ENCODE measurements at places on chromosomes 5 and 9.
A peak's percentile ranks its signal among the peaks of the same experiment; 100 is the strongest.

DNA sequence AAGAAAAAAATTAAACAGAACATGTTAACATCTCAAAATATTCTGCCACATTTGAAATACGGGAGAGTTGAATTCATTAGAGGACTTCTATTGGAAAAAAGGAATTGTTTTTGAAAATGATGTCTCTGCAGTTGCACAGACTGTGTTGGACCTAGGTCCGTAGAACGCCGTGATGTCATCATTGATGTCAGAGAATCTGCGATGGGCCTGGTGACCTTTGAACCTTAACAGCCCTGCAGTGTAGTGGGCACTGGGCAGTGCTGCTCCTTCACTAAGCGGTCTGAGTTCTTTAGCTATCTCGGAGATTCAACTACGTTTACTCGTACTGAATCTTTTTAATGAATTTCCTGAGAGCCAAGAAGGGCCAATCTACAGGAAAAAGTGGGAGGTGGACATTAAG, at the start of gene FAM170A:
TSS of gene FAM170A (plus strand) at position 220 of the 400 bp plus-strand sequence. CDS start 211 bp downstream, outside the sequence.
- no peak for DNase-seq

GRCh38 chr9:134412298-134412711, 86.0 kb downstream of the RXRA start:
- DNase-seq = no peak

- peak; percentile 81 for DNase-seq
Measured at GRCh38 chr5:68433923-68434879, 218.6 kb downstream of the PIK3R1 start.

GRCh38 chr5:136133222-136133921, 727 bp downstream of the SMAD5 start:
- no peak for DNase-seq

GRCh38 chr9:75855509-75855908, 35.0 kb upstream of the PCSK5 start:
- no peak for DNase-seq

- no peak for DNase-seq
Measured at GRCh38 chr9:90044710-90045151, 439.9 kb downstream of the GADD45G start.

- no peak for DNase-seq
Measured at GRCh38 chr5:42929871-42930270, 110.2 kb downstream of the ANXA2R start.

GRCh38 chr5:174236070-174236469, 190.6 kb downstream of the NSG2 start:
- no peak for DNase-seq

DNA sequence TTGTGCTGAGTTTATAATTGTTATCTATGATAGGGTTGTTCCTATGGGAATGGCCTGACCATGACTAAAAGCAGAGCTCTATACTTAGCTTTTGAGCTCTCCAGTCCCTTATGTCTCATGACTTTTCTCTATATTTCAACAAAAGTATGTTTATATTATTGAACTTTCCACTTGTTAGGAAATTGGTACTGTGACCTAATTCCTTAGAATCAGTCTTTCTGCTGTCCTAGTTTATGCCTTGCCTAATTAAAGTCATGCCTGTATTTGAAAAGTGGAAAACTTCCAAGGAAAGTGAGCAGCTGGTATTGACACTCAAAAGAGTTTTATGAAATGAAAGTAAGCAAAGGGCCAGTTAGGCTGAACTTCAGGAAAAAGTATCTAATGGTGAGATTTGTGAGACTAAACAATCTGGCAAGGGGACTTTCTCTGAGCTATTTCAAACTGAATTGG, 68.6 kb downstream of the XRCC4 start:
- DNase-seq = no peak

DNA sequence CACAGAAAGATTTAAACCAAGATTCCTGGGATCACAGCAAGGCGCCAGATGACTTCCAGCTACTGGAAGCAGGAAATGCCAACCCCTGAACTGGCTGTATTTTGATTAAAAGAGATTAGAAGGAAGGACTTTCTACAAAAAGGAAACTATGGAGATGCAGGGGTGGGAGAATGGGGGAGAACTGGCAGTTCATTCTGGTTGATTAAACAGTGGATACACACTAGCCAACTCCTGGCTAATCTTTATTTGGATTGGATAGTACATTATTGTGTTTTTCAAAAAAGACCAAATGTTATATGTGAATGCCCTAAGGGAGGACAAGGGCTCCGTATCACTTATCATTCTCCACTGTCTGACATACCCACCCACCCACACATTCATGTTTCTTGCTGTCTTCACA, 93.2 kb downstream of the CDO1 start:
- no peak for DNase-seq

DNA sequence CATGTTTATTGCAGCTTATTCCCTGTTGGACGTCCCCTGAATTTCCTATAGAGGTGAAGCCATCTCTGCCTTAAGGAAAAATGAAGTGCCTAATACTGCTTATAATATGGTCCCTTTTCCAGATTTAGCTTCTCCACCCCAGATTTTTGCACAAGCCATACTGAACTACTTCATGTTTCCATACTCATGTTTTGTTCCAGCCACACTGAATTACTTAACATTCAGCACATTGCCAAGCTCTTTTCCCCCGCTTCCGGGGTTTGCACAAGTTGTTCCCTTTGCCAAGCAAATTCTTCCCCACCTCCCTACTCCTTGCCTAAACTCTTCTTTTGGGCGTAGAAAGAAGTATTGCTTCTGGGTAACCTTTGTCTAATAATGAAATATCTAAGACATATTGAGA, 1.7 kb upstream of the CNTRL start:
- no peak for DNase-seq

- DNase-seq = no peak
Measured at GRCh38 chr5:108876451-108876850, 128.8 kb downstream of the FER start.

DNA sequence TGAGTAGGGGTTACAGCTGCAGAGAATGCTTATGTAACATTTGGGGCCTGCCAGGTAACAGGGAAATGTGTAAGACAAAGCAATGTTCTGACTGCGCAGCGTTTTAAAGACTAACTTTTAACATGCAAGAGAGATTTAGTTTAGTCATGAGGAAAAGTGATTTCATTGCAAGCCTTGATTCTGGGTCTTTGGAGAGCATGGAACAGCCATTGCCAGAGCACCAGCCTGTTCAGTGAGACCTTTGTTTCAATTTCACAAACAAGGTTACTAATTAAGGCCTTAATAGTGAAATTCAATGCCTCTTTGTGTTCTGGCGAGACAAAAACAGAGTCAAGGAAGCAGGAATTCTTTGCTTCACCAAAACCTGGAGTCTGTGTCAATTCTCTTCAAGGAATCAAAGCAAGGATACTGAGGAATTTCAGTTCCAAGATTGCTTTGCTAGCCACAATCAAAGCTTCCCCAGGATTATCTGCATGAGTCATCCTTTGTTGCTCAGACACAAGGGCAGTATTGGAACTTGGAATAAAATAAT, 14.4 kb downstream of the CKMT2 start:
- no peak for DNase-seq

GRCh38 chr9:70519912-70520724, 105.7 kb upstream of the KLF9 start:
- no peak for DNase-seq

DNA sequence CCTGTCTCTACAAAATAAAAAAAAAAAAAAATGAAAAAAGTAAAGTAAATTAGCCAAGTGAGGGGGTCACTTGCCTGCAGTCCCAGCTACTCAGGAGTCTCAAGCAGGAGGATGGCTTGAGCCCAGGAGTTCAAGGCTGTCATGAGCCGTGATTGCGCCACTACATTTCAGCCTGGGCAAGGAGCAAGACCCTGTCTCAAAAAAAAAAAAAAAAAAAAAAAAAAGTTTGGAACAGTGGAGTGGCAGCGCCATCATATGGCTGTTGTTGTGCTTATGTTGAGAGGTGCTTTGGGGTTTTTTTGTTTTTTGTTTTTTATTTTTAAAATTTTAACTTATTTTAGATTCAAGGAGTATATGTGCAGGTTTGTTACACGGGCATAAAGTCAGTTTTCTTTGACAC, 3.6 kb downstream of the BRIX1 start:
- DNase-seq = no peak

DNA sequence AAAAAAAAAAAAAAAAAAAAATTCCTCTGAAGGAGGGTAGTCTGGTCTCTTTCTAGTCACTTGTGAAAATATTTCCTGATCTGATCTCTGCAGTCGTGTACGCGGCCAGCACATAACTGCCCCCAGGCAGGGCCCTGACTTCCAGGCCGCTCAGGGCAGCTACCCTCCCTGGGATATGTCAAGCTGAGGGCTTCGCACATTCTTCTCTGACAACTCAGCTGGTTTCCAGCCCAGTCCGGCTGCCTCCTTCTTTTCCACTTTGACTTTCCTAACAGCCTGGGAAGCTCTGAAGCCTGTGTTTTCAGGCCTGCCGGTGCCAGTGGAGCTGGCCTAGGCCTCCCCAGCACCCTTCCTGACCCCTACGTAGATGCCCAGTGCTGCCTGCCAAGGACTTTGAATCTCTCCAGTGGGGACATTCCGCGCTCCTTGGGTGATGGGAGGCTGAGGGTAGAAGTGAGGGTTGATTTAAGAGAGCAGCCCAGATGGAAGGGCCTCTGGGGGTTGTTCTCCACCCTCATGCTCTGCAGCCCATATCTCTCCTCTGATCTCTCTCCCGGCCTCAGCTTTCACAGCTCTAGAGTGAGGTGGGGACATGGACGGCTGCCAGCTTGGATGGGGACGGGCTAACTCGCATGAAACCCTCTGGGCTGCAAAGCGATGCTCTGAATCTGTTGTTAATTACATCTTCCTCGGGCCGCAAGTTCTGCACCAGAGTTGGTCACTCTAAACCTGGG, 20.7 kb downstream of the COL5A1 start:
- no peak for DNase-seq

- DNase-seq = no peak
Measured at GRCh38 chr9:129382281-129383018, 204.4 kb upstream of the IER5L start.

- DNase-seq = no peak
Measured at GRCh38 chr9:127281891-127282290, 17.3 kb downstream of the GARNL3 start.

DNA sequence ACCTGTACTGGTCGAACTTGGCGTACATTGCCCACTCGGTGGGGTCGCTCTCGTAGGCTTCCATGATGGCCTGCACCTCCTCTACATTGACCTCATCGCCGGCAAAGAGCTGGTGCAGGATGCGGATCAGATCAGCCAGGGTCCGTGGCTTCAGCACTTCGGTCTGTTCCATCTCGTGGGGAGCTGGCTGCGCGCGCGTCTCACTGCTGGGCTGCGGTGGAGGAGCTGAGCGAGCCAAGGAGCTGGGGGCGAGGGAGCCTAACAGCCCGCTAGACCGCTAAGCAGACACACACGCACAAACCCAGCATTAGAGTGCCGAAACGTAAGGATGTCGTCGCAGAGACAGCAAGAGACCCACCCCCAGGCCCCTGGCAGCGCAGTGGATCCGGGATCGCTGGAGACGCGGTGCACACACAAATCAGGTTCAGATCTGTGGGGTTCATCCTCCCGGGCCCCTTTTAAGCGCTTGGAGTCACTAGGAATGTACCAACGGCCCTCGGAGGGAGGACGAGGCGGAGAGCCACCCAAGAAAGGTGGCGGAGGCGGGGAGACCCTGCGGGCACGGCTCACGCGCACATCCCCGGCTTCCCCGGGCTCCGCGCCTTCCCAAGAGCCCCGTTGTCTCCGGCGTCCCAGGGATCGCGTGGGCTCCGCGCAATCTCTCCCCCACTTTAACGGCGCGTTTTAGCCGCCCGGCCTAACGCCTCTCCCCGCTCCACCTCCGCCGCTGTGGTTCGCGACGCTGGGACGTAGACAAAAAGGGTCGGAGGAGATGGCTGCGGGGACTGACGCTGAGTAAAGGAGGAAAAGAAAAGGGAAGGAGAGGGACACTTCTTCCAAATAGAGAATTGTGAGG, at the start of gene CDO1:
TSS of gene CDO1 (minus strand) at position 434 of the 856 bp plus-strand sequence. CDS start at position 172, 262 bp downstream.
- DNase-seq = no peak

DNA sequence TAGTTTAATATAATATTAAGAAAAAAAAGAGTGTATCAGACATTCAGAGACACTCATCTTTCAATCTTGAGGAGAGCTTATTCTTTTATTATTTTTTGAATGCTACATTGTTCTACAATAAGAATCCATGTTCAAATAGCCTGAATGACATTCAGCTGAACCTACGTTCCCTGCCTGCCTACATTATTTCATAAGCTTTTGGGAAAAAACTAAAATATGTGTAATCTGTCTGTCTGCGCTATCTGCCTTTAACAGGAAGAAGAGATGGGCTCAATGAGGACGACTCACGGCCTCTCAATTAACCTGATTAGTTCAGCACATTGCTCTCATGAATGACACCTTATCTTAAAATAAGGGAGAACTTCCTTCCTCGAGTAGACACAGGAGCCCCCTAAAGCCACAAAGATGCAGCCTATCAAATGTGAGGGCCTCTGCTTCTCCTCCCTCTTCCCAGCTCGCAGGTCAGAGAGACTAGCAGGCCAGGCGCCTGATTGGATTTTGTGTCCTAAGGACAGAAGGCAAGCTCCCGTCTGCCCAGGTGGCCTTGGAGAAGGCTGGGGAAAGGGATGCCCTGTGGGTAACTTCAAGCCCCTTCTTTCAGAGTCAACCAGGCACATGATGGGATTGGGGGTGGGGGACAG, 37.8 kb downstream of the EBF1 start:
- no peak for DNase-seq

DNA sequence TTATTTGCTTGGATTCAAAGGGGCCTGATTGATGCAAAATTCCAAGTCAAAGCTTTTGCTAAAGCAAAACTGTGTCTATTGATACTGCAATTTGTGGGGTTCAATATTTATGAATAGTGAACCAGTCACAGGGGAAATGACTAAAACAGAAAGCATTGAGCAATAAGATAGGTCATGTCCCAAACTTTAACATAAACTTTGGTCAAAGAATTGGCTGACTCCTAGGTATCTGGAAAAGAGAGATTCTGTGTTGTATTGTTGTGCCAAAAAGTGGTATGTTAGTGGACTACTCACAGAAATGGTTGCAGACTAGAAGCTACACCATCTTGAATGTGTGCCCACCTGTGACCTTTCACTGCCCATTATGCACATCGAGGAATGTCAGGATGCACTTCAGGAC, 585.5 kb upstream of the RGMB start:
- no peak for DNase-seq

GRCh38 chr5:108078345-108078744, 303.6 kb downstream of the FBXL17 start:
- DNase-seq = no peak

GRCh38 chr9:27847818-27848217, 274.5 kb upstream of the C9orf72 start:
- no peak for DNase-seq

- no peak for DNase-seq
Measured at GRCh38 chr9:14466828-14467227, 152.9 kb upstream of the NFIB start.

DNA sequence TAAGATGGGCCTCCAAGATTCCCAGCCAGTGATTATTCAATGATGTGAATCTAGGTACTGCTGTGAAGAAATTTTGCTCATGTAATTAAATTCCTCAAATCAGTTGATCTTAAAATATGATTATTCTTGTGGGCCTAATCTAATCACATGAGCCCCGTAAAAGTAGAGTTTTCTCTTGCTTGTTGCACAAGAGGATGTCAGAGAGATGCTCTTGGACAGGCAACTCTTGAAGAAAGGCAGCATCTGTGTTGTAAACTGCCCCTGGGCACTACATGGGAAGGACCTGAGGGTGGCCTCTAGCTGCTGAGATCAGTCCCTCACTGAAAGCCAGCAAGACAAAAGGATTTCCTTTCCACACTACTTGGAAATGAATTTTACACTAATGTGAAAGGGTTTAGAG, 132.9 kb downstream of the TRPM3 start:
- DNase-seq = no peak

GRCh38 chr5:143056792-143057579, 286.8 kb downstream of the ARHGAP26 start:
- no peak for DNase-seq

GRCh38 chr5:139670369-139671095, 22.4 kb downstream of the CXXC5 start:
- DNase-seq = no peak

- no peak for DNase-seq
Measured at GRCh38 chr9:76399856-76400255, 5.6 kb upstream of the RFK start.

Data from stimulated activated CD4-positive, alpha-beta T cell treated with anti-CD3 and anti-CD28 coated beads, Interleukin-1b, Interleukin-23, amount 100 ng/mL, for 1 hour (primary cell).